ENCODE measurements at places on chromosomes 2 and 18.
A peak's percentile ranks its signal among the peaks of the same experiment; 100 is the strongest.

DNA sequence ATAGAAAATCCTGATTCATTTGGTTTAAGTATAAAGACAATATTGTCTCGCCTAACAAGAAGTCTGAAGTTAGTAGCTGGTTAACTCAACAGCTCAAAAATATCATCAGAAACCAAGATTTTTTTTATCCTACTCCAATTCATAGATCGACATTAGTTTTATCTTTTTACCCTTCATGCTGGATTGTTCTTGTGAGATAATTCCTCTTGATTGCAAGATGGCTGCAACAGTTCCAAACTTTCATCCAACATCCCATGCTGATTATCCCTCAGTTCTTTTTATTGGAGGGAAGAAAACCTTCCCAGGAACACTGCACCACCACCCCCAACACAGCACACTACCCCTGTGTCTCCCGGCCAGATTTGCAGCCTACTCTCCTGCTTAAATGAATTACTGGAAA is 370.2 kb upstream of the RAB6C start:
- DNase-seq: no peak

- DNase-seq: no peak
These were observed 24.9 kb upstream of the RPIA start for GRCh38 chr2:88666576-88666975.

- DNase-seq: peak; percentile 76
These were observed 125.5 kb downstream of the DYSF start for GRCh38 chr2:71578767-71579342.

DNA sequence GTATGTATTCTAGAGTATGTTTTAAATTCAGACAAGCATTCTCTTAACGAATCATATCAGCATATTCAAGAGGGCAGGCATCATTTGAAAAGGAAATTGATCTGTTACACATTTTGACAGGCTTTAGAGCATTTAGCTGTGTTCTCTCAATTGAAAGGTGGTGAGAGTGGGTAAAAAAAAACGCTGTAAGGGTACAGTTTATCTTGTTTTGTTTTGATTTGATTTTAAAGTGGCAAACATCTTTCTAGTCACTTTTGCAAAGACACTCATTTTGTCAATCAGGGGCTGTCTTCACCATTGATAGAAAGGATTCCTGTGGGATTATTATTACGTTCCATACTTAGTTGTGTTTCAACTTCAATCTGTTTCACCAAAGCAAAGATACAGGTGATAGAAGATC is 2.2 kb downstream of the CDH19 start:
- DNase-seq: no peak

DNA sequence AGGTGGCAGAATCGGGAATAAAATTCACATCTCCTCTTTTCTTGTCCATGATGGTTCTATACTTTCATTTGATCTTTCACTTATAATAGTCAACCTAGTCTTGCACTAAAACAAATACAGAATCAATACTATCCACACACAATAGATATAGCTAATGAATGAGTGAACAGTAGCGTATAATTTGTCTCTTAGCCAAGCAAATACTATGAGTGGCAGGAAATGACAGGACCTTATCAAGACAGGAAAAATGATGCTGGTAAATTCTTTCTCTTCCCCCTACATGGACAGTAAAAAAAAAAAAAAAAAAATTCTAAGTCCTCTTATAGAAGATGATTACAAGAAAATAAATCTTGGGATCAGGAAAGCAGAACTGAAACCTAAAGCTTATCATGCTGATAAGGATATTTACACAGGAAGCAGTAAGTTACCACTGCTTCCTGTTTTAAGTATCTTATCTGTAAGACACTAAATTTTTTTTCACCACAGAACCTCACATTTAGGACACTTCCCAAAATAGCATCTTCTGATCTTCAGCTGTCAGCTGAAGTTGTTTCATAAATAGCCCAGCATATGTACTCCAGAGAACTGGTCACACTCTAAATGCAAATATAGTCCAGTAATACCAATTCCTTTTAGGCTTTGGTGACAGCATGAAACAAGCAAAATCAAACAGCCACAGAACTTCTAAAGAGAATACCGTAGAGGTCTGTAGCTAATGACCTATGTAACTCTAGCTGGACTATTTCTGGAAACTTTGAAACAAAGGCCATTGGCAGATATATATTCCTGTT is 27.0 kb downstream of the IRS1 start:
- DNase-seq: peak; percentile 42

DNA sequence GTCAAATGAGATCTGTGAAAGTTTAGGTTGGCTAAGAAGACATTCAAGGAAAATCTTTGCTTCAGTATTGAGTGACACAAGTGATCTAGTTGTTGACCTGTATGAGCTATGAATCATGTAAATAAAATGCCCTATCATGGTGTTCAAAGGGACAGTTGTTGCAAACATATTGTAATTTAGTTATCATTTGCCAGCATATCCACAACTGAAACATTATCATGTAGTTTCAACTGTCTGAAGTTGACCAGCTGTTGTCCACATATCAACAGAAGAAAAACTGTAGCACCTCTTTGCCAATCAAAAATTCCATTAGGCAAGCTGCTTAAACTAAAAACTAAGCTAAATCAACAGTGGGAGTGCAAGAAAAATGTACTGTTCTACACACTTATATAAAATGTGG is 527.1 kb upstream of the NRXN1 start:
- no peak for DNase-seq

DNA sequence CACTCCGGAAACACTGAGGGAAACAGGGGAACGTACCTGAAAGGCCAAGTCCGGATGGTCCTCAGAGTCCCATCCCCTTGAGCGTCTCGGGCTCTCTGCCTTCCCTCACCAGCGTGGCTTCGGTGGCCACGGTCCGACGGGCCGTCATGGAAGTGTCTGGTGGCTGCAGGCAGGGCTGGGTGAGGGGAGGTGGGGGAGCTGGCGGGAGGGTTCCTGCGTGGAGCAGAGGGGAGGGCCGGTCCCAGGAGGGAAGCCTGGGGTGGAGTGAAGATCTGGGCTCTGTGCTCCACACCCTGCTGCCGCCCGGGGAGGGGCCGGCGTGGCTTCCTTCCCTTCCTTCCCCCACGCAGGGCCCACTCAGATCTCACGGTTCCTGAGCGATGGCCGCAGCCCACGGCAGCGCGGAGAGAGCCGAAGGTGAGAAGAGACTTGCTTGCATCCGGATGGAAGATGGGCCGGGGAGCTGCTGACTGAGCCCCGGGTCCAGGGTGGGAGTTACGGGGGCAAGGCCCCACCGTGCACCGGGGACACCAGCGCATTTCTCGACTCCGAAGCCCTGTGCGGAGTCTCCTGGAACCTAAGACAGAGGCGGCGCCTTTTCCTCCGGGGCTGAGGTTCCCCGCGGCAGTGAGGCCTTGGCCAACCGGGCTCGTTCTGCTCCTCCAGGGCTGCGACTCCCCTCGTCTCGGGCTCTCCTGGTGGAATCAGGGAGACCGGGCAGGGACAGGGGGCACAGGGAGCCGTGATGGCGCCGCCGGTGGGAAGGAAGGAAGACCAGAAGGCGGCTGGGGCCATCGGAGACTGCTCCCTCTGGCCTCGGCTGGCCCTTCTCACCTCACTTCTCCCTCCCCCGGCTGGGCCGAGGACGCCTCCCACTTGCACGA is 49.1 kb downstream of the KCNF1 start:
- DNase-seq: no peak

DNA sequence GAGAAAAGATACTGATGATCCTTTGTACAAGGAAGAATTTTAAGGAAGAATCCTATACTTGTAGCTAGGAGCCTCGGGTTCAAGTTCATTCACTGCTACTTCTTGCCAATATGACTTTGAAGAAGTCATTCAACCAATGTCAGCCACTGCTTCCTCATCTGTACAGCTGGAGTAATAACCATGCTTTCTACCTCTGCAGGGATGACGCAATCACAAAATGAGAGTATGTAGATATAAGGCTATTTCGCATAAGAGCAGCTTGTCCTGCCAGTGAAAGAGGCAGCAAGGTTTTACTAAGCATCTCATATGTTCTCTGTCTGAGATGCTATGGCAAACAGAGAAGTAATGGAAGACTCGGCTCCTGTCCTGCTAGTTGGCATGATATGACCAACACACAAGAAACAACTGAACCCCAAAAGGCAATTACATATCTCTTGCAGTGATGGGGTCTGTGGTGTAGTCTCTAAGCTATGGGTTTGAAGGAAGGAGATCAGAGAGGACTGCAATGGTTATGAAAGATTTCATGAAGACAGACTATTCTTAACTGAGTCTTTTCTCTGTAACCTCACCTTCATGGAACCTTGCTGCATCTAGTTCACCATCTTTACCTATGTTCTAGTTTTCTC is 9.2 kb downstream of the AAK1 start:
- no peak for DNase-seq

DNA sequence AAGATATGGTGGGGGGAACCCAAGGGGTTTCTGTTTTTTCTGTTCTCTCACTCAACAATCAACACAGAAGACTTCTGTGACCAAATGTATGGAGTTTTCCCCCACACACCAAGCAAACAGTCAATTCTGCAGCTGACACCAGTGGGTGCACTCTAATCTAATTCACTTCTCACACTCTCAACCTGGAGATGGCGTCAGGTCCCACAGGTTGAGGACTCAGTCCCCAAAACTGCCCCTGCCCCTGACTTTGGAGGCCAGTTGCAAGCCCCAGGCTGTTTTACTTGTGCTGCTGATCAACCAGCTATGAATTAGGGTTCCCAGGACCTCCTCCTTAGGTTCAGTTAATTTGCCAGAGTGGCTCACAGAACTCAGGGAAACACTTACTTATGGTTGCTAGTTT is 6.2 kb downstream of the RNU2-63P start:
- no peak for DNase-seq

DNA sequence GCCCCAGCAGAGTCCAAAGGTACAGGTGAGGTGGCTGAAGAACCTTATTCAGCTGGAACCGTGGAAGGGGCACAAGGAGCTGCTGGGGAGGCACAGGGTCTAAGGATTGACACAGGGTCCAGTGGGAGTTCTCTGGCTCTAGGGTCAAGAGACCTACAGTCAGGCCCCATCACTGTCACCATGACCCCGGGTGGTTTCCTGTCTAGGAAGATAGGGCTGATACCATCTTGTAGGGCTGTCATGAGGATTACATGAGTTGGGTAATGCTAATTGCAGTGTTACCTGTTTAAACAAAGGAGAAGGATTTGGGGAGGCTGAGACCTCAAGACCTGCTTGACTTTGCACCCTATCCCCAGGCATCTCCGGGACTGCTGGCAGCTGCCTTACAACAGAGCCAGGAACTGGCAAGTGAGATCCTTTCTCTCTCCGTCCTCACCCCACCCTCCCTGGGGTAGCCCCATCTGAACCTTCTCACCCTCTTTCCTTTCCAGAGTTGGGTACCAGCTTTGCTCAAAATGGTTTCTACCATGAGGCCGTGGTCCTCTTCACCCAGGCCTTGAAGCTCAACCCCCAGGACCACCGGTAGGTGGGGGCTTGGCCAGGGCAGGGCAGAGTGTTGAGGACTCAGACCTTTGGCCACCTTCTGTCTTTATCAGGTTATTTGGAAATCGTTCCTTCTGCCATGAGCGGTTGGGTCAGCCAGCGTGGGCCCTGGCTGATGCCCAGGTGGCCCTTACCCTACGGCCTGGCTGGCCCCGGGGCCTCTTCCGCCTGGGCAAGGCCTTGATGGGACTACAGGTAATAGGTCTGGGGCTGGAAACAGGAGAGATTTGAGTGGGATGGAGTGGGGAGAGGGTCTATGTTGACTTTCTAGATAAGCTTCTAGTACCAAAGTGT is 7.5 kb downstream of the LBX2 start:
- DNase-seq: no peak

DNA sequence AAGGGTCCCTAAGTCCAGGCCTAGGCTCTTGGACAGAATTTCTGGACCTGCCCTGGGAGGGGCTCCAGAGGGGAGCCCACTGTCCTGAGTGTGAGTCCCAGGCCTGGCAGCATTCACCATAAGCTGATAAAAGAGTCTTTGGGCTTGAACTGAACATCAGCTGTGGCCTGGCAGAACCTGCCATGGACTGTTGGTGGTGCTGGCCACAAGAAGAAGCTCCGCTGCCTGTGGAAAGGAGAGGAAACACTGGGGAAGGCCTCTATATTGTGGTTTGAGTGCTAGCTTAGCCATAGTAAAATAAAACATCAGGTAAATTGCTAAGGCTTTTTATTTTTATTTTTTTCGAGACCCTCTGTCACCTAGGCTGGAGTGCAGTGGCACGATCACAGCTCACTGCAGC is 20.9 kb upstream of the BAZ2B start:
- DNase-seq: no peak

GRCh38 chr2:165796819-165797530 is 2.9 kb upstream of the GALNT3 start:
- DNase-seq: no peak

DNA sequence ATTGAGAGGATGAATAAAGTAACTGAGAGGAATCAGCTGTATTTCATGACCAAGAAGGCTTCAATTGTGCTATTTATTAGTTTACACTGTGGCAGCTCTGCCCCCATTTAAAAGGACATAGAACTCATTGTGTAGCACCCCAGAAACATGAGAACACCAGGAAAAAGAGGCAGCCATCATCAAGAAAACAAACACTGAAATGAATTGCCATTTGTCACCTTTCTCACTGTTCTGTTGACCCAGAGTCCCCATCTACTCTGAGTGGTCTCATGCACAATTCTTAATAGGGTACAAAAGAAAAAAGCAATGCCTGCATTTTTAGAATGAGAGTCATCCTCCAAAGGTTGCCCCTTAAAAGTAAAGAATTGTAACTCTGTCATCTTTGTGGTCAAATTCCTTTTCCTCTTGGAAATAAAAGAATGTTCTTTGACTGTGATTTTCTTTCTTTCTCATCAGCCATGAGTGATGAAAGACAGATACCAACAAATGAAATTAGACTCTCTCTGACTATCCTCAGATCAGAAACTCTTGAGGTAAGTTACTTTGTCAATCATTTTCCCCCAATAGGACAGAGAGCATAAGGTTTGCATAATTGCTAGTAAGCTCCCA is 1941.9 kb upstream of the PIK3C3 start:
- no peak for DNase-seq

DNA sequence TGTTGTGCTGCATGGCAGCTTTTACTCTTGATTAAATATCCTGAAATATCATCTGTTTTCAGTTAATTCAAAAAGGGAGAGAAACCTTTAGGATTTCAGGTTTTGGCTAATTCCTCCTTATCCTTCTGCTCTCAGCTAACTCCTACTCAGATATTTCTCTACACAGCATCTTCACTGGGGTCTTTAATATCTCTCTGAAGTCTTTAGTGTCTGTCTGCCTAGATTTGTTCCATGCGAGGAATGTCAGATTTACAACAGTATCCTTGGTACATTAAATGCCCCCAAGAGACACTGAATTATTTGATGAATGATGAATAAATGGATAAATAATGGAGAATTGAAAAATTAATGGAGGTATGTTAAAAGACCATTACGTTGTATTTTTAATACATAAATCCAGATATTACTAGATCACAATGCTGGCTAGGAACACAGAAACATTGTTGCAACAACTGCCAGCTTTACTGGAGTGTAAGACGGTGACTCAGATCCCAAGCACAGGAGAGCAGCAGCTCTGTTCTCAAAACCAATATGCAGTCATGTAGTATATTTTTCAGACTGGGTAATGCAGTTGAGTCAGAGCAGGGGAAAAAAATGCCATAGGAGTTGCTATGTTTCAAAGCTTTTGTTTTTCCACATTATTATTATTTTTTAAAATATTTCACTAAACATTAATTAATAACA is 388.0 kb upstream of the SYT4 start:
- peak; percentile 80 for DNase-seq

GRCh38 chr2:107645586-107645985 is 181.1 kb upstream of the RGPD4 start:
- DNase-seq: peak; percentile 15
